NCI-H1930 (cell line): ENCODE measurements at places on chromosomes 11 and 22.

GRCh38 chr11:103994094-103994493 is 42.3 kb upstream of the DDI1 start:
- no peak for DNase-seq

DNA sequence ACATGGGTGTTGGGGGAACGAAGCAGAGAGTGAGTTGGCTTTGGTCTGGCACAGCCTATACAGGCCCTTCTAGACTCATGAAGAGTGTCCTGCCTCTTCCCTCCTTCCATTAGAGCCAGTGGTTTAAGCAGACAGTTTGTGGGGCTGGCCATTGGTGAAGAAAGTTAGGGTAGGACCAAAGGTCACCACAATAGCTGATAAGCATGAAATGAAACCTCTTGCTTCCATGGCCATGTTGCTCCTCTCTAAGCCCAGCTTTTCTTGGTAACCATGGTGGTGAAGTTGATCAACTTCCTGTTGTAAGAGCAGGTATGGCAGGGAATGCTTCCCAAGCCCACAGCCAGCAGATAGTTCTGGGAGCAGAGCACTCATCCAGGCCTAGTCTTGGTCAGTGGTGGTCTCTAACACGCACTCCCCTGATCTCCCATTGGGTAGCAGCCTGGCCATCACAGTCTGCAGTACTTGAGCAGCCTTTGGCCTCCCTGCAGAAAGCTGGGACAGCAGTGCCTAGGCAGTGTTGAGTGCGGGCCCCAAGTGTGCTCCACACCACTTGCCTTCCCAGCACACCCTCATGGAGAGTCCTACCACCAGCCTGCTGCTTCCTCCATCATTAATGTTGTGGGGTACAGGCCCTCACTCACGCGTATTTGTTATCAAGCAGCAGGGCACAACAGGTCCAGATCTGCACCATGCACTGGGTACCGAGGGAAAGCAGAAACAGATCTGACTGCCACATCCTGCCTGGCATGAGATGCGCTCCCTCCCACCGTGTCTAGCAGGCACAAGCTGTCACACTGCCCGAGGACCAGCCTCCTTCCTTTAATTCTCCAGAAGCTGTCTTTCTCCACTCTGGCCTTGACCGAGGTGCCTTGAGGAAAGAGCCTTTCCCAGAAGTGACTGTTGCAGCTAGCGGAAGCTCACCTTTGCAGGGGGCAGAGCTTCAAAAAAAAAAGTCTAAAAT is 65.8 kb upstream of the SUSD2 start:
- no peak for DNase-seq

- DNase-seq: no peak
Observed at GRCh38 chr22:37186228-37186996, 1.6 kb downstream of the C1QTNF6 start.

DNA sequence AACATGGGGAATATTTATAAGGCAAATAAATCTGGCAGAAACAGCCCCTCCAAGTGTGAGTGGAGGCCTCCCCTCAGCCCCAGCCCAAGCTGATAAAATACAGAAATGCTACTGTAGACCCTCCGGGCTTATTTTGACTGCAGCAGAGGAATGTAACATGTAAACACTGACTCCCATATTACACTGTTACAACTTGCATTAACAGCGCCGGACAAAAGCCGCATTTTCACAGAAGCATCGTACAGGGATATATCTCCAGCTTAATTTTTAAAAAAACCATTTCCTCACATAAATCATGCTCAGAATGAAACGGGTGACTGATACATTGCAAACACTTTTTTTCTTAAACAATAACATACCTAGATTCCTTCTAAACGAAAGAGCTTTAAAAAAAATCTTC is 36.6 kb upstream of the COMT start:
- DNase-seq: no peak

GRCh38 chr11:14974515-14975251 is 2.5 kb upstream of the CALCA start:
- no peak for DNase-seq

- no peak for DNase-seq
Observed at GRCh38 chr22:48948575-48949170, 879.0 kb downstream of the BRD1 start.

DNA sequence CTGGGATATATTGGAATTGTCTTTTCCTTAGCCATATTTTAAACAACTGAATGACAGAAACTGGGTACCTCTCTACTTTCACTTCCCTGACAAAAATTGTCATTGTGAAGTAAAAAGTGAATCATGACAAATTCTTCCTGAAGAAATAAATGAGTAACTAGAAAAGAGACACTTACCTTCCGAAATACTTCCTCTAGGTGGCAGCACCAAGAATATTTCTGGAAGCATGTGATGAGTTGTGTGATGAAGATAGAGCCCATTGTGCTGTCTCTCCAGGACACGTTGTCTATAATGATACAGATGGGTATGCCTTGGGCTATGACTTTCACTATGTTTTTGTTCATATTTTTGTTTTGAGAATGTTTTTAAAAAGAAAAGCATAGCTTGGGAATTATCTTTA is 21.5 kb downstream of the CASP4 start:
- no peak for DNase-seq

GRCh38 chr11:69209421-69210309 is 53.9 kb downstream of the SMIM38 start:
- DNase-seq: no peak

DNA sequence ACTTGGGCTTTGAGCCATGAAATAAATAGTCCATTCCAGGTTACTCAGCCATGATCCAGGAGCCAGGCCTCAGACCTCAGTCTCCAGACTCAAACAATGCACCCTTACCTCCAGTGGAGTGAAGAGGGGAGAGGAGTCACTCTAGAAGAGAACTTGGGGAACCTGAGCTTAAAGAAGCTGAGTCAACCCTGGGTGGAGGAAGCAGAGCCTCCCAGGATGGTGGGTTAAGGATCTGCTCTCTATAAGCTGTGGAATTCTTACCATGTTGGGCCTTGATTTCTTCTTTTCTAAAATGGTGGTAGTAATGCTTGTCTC is 113.2 kb downstream of the NECTIN1 start:
- no peak for DNase-seq

GRCh38 chr11:94036096-94036495 is 14.9 kb downstream of the HEPHL1 start:
- DNase-seq: no peak

- peak; percentile 8 for DNase-seq
Observed at GRCh38 chr22:32202539-32203180, 2.2 kb downstream of the RFPL2 start.

DNA sequence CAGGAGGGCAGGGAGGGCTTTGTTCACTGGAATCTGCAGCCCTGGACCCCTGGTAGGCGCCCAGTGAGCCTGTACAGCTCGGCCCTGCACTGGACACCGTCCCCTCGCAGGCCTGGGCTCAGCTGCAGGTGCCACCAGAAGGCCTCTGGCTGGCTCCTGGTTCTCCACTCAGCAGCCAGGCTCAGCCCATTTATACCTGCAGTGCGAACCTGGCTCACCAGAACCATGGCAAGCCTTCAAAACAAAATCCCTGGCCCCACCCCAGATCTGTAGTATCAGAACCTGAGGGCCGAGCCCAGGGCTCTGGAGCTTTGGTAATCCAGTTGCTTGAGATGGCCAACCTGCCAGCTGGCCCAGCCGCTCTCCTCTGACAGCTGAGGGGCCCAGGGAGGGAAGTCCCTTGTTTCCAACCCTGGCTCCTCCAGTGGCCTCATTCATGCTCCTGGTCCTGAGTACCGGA is 870 bp upstream of the FREY1 start:
- DNase-seq: no peak

- DNase-seq: no peak
Observed at GRCh38 chr22:17235149-17235655, 16.0 kb upstream of the ADA2 start.

- no peak for DNase-seq
Observed at GRCh38 chr11:12269104-12269441, 108.3 kb upstream of the PARVA start.

- DNase-seq: no peak
Observed at GRCh38 chr11:58913685-58914084, 25.6 kb upstream of the GLYATL1 start.

GRCh38 chr22:42500836-42501179 is 18.8 kb downstream of the RRP7A start:
- no peak for DNase-seq

- DNase-seq: no peak
Observed at GRCh38 chr22:36239150-36239400, 252 bp downstream of the APOL2 start.

GRCh38 chr11:11148104-11148509 is 204.9 kb downstream of the CSNK2A3 start:
- no peak for DNase-seq

GRCh38 chr11:46490666-46491065 is 99.1 kb upstream of the CHRM4 start:
- DNase-seq: no peak

DNA sequence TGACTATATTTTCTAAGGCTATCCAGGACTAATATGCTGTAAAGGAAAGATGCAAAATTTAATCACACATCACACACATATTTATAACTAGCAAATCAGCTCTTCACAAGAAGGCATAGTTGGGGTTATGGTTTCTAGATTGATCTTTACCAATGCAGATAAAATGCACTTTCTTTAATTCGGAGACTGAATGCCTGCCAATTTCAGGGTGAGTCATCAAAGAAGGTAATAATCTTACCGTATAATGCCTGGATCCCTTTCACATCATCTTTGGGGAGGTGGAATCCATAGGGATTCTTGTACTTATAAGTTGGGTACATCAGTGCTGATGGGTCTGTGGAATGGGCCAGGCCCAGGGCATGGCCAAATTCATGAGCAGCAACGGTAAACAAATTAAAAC is 16.4 kb downstream of the MMP20 start:
- DNase-seq: no peak

- no peak for DNase-seq
Observed at GRCh38 chr11:104320097-104320496, 156.2 kb upstream of the PDGFD start.

GRCh38 chr11:115249061-115249578 is 255.1 kb downstream of the CADM1 start:
- no peak for DNase-seq

GRCh38 chr11:85723088-85723487 is 37.1 kb upstream of the CCDC89 start:
- DNase-seq: no peak

DNA sequence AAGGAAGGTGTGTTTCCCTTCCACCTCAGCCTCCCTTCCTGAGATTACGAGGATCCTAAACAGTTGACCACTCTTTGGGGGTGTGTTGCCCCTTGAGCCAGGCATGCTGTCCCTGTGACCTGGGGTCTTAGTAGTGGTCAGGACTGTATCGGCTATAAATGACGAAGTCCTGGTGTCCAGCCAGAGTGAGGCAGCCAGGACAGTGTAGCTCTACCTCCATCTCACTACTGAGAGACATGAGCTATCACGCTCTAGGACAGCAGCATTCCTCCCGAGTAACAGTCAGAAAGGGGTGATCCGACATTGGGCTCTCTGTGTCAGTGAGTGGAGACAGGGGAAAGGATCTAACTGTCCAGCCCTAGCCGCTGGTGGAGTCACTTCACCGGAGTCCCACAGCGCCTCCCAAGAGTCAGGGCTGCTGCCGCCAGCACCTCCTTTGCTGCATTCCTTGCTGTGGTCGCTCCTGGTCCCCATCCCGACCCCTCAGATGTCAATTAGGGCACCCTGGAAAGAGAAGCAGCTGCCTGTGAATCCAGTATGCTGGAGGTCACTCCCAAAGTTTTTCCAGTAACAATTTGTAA is 3.3 kb upstream of the B3GNT6 start:
- no peak for DNase-seq

GRCh38 chr22:44764974-44765373 is 12.6 kb downstream of the ARHGAP8 start:
- no peak for DNase-seq

DNA sequence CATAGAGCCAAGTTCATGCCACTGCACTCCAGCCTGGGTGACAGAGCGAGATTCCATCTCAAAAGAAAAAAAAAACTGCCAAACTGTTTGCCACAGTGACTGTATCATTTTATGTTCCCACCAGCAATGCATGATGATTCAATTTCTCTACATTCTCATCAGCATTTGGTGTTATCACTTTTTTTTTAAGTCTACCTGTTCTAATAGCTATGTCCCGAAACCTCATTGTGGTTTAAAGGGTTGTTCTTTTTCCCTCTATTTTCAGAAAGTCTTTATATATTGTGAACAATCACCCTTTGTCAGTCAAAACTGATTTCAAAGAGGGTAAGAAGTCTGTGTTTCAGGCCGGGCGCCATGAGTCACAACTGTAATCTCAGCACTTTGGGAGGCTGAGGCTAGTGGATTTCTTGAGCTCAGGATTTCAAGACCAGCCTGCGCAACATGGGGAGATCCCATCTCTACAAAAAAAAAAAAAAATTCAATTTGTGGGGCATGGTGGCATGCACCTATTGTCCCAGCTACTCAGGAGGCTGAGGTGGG is 14.8 kb upstream of the FAM168A start:
- DNase-seq: no peak

GRCh38 chr11:35090125-35090524 is 48.8 kb upstream of the CD44 start:
- no peak for DNase-seq

DNA sequence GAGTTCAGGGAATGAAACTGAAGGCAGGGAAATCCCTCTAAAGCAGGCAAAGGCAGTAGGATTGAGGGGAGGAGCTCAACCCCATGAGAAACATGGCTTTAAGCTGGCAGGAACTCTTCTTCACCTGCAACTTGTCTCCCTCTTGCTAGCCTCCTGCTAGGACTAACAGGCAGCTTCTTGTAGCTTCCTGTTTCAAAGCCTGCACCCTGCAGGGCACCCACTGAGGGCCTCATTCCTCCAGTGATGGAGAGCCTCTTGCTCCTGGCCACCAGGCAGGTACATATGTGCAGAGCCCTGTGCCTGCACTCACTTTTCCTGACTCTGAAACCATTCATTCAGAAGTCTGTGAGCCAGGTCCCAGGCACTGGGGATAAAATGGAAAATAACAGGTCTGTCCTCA is 137.0 kb downstream of the SERGEF start:
- DNase-seq: no peak
